Activated T-cell treated with anti-CD3 and anti-CD28 coated beads, Interleukin-2, amount 50 U/mL, for 4 hours (primary cell): ENCODE measurements at places on chromosomes 11 and 22. TPM values are rescaled to one million over a fixed set of nuclear protein-coding genes. Genes with fewer than 3 reads are reported as not detected.

- DNase-seq: no peak
These were observed 67.9 kb downstream of the MCM5 start for GRCh38 chr22:35467681-35468434.

DNA sequence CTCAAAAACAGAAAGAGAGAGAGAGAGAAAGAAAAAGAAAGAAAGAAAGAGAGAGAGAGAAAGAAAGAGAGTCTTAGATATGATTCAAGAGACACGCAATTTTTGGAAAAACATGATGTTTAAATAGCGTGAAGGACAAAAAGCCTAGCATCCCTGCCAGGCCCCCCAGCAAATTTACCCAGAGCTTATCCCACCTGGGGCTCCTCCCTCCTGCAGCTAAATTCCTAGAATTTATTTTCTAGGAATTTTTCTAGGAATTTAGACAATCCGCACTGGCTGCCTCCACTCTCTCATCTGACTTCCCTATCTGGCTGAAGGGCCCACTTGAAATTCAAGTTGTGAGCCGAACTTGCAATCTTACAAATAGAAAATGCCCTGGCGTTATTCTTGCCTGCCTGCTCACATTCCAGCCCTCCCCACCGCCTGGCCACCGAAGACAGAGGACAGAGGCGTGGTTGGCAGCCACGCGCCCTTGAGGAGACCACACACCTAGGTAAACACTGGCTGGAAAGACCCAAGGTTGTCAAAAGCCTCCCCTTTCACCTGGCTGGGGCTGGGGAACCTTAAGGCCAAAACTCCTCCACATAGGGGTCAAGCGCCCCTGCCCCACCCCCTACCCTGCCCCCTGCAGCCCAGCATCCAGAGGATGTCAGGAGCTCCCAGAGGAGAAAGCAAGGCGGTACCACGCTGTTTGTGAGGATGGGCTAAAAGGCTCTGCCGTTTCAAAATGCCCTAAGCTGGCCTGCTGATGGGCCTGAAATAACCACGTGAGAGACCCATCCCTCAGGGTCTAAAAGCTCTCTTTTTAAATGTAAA, 42.2 kb downstream of the AHNAK start:
- no peak for DNase-seq

Gene PRAME
- total RNA-seq: 1.2 TPM

DNA sequence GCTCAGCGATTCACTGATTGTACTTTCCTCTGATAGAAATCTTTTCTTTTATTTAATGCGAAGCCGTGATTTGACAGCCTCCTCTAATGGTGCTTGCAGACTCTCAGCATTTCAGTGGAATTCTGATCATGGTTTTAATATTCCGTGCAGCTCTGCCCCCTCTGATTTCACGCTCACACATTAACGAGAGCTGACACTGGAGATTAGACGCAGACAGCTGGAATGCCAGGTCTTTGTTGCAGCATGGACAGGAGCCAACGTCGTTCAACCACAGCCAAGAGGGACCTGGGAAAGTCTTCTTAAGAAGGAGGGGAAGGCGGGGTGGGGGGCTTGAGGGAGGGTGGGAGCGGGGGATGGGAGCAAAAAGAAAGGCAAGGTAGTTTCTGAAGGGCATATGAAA, 186.4 kb downstream of the BLID start:
- no peak for DNase-seq

Gene DEPDC7
- total RNA-seq: 1.0 TPM

Gene NAV2
- 0.08 TPM for total RNA-seq

Gene KCNJ11
- 0.95 TPM for total RNA-seq

DNA sequence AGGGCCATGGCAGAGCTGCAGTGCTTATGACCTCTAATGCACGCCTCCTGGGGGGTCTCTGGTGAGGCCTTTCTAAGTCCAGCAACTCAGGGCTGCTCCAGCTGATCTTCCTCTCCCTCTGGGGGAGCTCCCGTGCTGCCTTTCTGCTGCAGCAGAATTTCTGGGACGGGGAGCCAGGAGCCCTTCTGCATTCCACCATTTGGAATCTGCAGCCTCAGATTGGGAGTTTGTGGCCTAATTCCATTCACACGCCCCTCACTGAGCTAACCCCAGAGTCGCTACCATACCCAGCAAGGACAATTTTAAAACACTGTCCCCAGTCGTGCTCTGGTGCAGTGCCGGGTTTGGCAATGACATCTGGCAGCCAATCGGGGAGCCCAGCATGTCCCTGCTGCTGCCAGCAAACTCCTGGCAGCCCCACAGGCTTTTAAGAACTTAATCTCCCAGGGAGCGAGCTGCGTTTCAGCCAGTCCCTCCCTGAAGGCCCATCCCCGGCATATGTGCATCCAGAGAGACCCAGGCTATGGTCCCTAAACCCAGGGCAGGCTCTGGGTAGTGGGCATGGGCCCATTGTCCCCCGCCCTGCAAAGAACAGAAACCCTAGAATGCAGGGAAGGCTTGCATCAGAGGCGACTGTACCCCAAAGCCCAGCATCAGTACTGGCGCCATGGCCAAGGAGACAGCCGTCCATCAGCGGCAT, 4.7 kb downstream of the SHANK2 start:
- no peak for DNase-seq

DNA sequence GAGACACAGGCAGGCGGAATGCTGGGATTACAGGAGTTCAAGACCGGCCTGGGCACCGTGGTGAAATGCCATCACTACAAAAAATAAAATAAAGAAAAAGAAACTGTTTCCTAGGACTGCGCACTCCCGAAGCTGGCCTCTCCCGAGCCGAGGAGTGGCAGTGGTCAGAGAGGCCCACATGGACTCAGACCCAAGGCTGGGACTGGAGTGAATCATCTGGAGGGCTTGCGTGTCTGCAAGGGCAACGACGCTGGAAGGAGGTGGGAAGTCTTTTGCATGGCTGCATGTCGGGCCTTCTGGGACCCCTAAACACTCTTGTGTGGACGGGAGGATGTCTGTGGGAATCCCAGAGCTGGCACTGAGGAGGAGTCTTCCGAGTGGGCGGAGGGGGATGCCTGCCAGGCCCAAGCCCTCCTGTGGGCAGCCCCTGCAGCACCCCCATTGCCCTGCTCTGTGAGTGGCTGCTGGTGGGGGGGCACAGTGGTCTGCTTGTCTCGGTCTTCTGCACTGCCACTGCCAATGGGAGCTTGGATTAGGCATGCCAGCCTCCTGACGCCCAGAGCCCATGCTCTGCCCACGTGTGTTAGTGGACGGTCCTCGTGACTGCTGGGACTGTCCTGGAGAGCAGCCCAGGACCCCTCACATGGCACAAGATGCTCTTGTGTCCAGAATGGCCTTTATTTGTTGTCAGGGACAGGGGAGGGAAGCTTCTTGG, 1.8 kb upstream of the AP2A2 start:
- DNase-seq: no peak

DNA sequence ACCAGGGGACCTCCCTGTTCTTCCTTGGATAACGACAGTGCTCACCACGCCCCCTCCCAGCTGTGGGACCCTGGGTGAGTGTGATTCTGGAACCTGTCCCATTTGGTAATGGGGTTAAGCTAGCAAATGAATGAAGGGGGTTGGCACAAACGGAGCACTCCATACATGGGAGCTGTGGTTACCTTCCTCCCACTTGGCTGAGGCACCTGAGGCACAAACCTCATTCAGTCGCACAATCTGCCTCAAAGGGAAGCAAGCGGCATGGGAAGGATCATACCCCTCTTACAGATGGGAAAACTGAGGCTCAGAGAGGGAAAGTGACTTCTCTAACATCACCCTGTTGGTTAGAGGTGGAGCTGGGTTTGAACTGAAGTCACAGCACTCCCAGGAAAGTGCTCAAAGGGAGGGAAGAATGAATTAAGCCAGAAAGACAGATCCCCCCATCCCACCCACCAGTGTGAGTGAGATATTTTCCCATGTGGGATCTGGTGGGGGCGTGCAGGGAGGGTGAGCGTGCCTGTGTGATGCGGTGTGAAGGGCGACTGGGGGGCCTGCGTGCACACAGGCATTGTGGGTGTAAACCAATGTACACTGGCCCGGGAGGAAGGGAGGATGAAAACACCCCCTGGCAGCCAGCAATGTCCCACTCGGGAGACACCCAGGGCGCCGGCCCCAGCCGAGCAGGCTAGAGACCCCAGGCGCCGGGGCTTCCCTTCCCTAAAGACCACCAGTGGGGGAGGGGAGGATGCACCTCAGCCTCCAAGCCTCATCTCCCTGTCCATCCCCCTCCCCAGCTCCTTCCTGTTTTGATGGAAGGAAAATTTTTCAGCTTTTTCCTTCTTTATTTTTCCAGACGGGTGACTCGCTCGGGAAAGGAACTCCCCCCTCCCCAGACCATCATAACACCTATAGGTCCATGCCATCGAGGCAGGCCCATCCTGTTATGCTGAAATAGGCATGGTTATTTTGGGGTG, 8.0 kb upstream of the PDGFB start:
- DNase-seq: no peak

Gene CALCA
- not detected for total RNA-seq

Gene RAC2
- 432 TPM for total RNA-seq

Gene CHRNA10
- total RNA-seq: 1.7 TPM

GRCh38 chr11:47886096-47886495, 37.9 kb upstream of the NUP160 start:
- no peak for DNase-seq

DNA sequence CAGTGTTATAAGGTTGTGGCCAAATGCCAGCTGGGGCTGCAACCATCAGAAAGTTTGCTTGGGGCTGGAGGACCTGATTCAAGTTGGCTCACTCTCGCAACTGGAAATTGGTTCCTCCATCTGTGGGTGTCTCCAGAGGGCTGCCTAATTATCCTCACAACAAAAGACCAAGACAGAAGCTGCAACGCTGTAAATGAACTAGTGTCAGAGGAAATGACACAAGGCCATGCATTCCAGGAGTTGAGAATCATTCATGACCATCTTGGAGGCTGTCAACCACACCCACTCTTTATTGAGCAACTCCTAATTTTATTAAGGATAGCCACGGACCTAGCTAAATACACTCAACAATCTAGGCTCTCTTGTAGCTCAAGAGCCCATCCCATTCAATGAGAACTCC, 1060.8 kb downstream of the OPCML start:
- DNase-seq: no peak

- no peak for DNase-seq
These were observed 229.3 kb downstream of the CASP12 start for GRCh38 chr11:104668797-104669463.
